ENCODE measurements at places on chromosomes 16 and 17. TPM values are rescaled to one million over a fixed set of nuclear protein-coding genes. Genes with fewer than 3 reads are reported as not detected.

The BLMH gene
- total RNA-seq, result 46.9 TPM

DNA sequence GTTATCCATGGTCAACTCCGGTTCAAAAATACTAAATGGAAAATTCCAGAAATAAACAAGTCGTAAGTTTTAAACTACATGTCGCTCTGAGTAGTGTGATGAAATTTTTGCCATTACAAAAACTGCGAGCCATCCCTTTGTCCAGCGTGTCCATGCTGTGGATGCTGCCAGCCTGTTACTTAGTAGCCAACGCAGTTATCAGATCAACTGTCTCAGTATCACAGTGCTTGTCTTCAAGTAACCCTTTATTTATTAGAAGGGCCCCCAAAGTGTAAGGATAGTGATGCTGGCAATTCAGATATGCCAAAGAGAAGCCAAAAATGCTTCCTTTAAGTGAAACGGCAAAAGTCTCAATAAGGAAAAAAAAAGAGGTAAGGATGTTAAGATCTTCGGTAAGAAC, 23.9 kb downstream of the SNN start:
- DNase-seq, result no peak
- no peak overlapping the region for H3K27ac ChIP-seq
- H3K4me3 ChIP-seq, result no peak overlapping the region
- no peaks in the 10 kb centered on the region for H3K27me3 ChIP-seq

GRCh38 chr16:1122398-1122765, 26.3 kb upstream of the C1QTNF8 start:
- H3K4me3 ChIP-seq, result no peak overlapping the region
- no peak for DNase-seq
- no peaks in the 10 kb centered on the region for H3K27me3 ChIP-seq
- peaks cover 2% of the 10 kb centered on the region for H3K4me1 ChIP-seq

DNA sequence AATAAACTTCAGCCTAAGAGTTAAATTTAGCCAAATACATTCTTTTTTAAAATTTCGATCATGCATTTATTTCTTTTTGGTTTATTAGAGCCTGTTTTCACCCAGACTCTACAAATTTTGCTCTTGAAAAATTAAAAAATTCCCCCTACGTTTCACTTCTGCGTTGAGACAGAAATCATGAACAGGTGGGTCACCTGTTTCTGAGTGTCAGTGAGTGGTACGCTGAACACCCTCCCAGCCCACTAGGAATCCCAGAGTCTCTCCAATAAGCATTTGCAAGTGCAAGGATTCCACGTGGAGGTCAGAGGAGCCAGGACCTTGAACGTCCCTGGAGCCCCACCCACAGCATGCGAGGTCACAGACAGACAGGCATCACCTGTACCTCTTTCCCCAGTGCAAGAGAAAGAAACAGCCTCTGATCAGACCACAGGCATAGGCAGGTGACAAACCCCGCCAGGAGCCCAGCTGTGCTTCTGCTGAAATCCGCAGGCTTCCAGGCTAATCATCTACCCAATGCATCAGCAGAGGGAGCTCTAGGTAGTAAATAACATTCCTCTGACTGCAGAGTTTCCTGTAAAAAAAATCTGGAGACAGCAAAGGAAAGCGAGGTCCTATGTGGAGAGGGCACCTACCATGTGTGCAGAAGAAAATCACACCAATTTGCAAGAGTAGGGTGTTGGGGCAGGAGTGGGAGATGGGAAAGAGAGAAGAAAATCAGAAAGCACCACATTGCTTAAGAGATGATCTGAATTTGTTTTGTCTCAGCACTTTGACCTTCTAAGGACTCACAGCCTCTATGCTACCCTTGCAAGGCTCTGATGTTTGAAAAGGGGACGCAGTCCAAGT, 5.9 kb upstream of the XYLT1 start:
- no peaks in the 10 kb centered on the region for H3K36me3 ChIP-seq
- peak; percentile 59 for DNase-seq
- peaks cover 11% of the 10 kb centered on the region for H3K4me1 ChIP-seq
- no peaks in the 10 kb centered on the region for H3K27me3 ChIP-seq
- H3K27ac ChIP-seq, result no peak overlapping the region

DNA sequence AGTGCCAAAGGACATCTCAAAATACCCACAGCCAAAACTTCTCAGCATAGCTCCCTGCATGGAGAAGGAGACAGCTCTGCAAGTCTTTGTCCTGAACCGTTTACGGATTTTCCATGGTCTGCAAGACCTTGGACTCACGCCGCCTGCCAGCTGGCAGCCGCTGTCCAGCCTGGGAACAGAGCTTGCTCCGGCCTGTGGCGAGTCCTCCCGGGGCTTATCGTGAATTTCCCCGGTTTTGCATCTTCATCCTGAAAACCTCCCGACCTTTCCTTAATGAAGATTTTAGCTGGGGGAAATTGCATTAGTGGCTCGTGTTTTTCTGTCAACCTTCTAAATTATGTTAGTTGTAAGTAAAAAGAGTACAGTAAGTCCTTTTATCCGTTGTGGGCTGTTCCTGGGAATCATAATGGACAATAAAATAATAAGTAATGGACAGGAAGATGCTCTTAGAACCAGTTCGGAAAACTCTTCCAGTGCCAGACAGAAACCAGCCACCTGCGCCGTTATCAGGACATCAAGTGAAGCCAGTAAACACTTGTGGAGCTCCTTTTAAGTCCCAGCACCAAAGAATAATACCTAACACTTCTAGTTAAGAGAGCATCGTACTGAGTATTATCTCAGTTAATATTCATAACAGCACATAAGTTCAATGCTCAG, 112.4 kb upstream of the NOL11 start:
- no peak overlapping the region for H3K27ac ChIP-seq
- peak; percentile 83 for DNase-seq
- no peak overlapping the region for H3K4me3 ChIP-seq

- H3K4me1 ChIP-seq, result peaks cover 32% of the 10 kb centered on the region
- H3K4me3 ChIP-seq, result no peak overlapping the region
- H3K27me3 ChIP-seq, result no peaks in the 10 kb centered on the region
- no peaks in the 10 kb centered on the region for H3K36me3 ChIP-seq
- peak; percentile 91 for DNase-seq
Observed at GRCh38 chr16:85390511-85391174, 222.5 kb upstream of the GSE1 start.

The LRRC46 gene
- 18.4 TPM for total RNA-seq

DNA sequence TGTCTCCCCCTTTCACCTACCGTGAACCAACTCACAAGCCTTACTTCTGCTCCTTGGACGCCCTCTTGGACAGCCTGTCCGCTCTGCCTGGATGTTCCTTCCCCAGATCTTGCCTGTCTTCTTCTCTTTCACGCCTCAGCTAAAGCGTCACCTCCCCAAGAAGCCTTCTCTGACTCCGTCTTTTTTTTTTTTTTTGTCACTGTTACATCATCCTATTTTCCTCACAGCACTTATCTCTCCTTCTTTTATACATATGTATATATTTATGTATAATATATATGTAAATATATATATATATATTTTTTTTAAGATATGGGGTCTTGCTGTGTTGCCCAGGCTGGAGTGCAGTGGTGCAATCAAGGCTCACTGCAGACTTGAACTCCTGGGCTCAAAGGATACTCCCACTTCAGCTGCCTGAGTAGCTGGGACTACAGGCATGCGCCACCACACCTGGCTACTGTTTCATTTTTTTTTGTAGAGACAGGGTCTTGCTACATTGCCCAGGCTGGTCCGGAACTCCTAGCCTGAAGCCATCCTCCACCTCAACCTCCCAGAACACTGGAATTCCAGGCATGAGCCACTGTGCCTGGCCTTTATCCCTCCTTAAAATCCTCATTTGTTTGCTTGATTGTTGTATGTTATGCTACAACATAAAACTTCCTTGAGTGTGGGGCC, 16.5 kb upstream of the AKTIP start:
- H3K4me3 ChIP-seq, result no peak overlapping the region
- no peaks in the 10 kb centered on the region for H3K36me3 ChIP-seq
- DNase-seq, result no peak
- no peaks in the 10 kb centered on the region for H3K4me1 ChIP-seq
- no peaks in the 10 kb centered on the region for H3K27me3 ChIP-seq
- H3K27ac ChIP-seq, result no peak overlapping the region

All from testis (tissue), 5 donors.